SW480 (cell line): ENCODE measurements at places on chromosomes 5 and 9.

- DNase-seq, result no peak
Measured at GRCh38 chr9:94174164-94174563, 84.9 kb upstream of the ZNF169 start.

DNA sequence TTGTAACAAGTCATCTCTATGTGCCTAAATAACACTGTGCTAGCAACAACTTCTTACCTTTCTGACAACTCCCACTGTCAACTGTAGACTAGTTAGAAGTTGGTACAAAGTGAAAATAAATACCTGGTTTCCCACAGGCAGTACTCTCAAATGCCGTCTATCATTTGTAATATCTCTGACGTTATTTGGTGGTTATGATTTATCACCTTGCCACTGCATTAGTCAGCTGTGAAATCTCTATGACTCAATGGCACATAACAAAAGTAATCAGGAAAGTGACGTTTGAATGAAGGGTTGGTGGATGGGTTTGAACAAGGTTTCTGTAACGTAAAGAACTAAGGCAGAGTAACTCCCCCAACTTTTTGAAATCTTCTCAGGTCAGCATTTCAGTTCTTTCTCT, 592.3 kb downstream of the MAT2B start:
- peak; percentile 30 for DNase-seq

DNA sequence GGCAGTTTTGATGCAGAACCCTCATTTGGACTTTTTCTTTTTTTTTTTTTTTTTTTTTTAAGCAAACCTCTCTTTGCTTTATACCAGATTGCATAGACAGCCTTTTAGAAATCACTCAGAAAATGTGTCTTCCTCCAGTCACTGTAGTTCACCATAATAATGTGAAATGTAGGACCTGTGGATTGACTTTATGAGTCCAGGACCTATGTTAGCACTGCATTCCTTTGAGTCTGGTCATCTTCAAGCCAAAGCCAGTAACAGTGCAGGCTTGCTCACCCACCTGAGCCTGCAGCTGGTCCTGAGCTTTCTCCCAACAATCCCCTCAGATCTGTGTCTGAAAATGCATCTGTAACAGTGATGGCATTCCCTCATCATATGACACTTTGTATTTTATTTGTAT, 110.7 kb upstream of the NFIL3 start:
- DNase-seq, result no peak

- DNase-seq, result no peak
Measured at GRCh38 chr5:132608107-132608506, 49.9 kb upstream of the IL13 start.

- no peak for DNase-seq
Measured at GRCh38 chr5:22372376-22372775, 480.8 kb downstream of the CDH12 start.

GRCh38 chr9:70639853-70640814, 225.7 kb upstream of the KLF9 start:
- DNase-seq, result peak; percentile 53

DNA sequence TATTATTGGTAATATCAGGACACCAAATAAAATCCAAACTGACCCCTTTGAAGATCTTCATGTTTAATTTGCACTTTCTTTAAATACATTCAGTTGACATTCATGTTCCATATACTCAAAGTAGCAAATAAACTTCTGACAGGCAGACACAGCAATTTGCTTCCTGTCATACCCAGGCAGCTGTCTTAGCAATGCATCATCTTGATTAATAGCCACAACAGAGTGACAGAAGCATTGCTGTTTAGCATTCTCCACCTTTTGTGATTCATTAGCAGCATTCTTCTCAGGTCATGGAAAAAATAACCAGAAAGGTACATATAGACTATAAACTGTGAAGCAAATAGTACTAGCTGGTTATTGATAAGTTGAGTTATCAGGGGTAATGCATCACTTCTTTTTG, 366.8 kb downstream of the CYLC2 start:
- no peak for DNase-seq

GRCh38 chr5:168752416-168753190, 173.4 kb upstream of the PANK3 start:
- DNase-seq, result no peak

DNA sequence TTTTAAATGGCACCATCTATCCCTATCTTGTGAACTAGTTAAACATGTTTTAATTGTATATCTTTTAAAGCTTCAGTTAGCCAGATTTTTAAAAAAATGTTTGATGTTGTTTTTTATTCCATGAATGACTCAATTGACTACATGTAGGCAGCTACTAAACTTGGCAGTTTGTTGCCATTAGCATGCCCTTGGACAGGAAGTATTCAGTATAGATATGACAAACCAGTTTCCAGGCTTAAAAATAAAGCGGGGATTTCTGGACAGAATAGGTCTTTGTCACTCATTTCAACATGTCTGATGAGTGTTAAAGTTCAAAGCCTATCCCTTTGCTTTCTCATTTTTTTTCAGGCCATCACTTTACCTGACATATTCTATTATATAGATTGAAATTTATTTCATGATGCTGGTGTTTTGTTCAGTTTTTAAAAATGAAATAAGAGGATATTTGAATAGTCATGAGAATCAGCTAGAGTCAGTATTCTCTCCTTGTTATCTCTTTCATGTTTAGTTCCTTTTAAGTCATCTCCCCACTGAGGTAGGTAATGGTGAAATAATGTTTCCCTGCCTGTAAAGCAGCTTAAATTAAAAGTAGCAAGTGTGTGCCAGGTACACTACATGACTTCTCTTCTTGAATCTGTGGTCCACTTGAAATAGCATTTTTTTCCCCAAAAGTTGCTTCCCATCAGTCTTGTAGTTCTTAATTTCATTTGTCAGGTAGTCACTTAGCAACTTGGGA, 11.9 kb downstream of the TNFAIP8 start:
- DNase-seq, result no peak

DNA sequence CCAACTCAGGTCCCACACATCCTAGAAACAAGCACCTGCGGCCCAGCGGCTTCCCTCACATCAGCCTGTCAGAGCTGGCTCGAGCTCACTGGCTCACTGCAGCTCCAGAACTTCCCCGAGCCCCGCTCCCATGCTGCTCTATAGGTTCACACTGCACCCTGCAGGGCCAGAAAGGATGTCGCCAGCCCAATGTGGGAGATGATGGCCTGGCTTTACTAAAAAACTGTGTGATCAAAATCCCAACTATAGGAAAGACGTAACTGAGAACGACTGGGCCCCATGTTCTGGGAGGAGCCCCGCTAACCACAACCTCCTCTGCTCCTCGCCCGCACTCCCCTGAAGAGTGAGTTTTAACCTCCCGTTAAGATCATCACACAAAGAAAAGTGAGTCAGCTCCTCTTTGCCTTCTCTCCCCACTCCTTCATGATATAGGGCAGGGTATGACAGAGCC, 4.6 kb downstream of the SURF4 start:
- no peak for DNase-seq

DNA sequence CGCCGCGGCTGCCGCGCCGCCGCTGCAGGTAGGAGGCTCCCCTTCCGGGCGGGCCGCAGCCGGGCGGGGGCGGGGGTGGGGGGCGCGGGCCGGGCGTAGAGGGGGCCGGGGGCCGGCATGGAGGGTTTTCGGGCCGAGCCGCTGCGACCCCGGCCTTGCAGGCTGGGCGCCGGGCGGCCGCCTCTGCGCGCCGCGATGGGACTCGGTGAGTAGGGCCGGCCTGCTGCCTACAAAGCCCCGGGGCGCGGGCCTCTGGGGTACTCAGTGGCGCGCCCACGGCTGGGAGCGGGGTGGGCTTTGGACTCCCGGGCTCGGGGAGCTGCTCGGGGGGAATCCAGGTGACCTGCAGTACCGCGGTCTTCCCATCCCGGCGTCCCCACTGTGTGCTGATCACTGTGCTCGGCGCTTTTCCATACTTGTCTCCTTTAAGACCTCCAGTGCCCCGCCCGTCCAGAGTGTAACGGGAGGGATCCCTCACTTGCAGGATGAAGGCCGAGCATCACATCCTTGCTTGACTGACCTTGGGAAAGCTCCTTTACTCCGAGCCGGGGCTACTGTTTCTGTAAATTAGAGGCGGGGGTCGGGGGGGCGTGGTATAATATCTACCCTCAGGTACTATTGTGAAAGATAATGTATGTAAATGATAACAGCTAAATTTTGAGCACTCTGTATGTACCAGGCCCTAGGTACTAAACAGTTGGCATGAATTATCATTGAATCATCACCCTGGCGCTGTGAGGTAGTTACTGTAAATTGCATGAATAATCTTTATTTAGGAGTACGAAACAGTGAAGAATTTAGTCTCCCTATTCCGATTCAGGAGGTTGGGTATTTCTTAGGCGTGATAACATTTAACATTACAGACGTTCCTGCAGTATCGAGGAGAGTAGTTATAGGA, 672 bp downstream of the MSANTD3 start:
- peak; percentile 46 for DNase-seq

DNA sequence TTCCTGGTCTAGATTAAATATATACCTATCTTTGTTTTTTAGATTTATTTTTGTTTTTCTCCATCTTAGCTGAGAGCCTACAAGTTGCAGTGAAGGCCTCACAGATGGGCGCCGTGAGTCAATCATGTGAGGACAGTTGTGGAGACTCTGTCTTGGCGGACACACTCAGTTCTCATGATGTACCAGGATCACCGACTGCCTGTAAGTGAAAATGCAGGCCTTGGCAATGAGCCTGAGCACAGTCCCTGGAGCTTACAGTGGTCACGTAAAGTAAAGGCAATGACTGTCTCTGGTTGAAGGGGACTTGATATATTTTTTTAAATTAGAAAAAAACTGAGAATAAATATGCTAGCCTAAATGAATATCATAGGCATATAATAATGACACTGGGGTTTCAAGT, 271.9 kb downstream of the ARHGEF28 start:
- no peak for DNase-seq
